GM18507 (cell line): ENCODE measurements at places on chromosomes 2 and 18.

GRCh38 chr2:222730366-222730999, 59.0 kb downstream of the MOGAT1 start:
- no peak for DNase-seq

DNA sequence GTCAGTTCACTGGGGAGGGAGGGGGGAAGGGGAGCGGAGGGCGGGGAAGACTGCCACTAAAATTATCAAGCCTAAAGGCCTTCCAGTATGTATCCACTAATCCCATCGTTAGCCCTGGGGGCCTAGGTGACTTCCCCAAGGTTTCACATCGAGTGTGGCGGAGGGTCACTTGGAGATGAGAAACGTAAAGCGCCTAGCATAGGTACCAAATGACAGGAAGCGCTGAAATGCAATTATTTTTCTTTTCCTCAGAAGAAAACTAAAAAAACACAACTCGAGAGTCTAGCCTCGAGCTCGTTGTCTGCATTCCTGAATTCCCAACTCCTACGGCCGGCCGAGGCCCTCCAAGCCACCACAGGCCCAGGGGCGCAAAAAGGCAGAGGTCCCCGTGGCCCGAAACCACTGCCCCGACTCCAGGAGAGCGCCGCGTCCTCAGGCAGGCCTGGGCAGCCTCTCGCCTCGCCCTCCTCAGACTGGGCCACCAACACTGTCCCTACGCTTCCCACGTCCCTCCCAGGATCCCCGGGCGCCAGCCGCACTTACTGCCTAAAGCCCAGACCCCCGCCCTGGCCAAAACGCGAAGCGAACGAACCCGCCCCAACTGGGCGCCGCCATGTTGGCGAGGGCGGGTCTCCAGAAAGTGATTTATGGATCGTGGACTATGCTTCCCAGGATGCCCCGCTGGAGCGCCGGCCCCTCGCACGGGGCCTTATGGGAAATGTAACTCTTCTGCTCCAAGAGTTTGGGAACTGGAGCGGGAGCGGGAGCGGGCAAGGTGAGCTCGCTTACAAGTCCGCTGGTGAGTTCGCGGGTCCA, at the start of gene USP40:
Gene USP40, minus strand, starts transcription at position 642 of the 816 bp plus-strand sequence. CDS start 1,228 bp downstream, outside the sequence.
- peak; percentile 48 for DNase-seq

DNA sequence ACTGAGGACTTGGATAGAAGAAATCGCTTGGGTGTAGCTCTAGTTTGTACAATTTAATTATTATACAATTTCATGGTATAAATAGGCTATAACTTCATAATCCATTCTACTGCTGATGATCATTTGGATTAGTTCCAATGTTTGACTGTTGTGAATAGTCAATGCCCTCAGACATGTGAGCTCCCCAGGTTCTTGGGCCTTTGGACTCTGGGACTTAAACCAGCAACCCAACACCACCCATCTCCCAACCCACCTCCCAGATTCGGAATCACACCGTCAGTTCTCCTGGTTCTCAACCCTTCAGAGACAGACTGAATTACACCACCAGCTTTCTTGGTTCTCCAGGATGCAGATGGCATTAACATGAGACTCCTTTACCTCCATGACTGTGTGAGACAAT, 84.6 kb upstream of the DNMT3A start:
- no peak for DNase-seq

- DNase-seq, result no peak
Measured at GRCh38 chr2:118576109-118576855, 271.2 kb downstream of the EN1 start.

DNA sequence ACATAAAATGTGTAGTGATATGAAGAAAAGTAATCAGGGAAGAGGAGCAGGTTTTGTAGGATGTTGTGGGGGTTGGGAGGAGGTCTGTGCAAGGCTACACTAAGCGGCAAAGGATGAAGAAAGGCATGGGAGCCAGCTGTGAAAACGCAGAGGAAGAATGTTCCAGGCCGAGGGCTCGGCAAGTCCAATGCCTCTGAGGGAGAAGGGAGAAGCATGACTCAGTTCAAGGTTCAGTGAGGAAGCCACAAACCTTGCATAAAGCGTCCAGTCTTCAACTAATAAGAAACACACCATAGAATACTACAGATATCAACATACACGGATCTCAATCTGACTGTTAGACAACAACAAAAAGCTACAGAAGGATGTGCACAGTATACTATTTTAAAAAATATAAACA, 16.2 kb downstream of the EPB41L3 start:
- no peak for DNase-seq

DNA sequence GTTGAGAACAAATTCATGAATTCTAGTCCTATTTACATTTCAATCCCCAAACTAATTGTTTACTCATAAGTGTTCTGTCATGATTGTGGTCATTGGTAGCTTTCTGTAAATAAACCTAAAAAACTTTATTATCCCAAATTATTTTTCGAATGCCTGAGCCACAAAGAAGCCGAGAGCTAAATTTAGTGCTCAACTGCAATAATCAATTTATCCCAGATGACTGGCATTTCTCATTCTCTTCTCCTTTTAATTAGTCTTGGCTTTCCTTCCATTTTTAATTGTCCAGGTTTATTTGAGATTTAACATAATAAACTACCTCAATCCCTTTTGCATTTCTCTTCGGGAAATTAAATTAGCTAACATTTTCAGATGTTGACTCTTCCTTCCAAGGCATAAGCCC, 308.3 kb downstream of the ALK start:
- no peak for DNase-seq

GRCh38 chr2:23446916-23447315, 61.9 kb downstream of the KLHL29 start:
- DNase-seq, result no peak

DNA sequence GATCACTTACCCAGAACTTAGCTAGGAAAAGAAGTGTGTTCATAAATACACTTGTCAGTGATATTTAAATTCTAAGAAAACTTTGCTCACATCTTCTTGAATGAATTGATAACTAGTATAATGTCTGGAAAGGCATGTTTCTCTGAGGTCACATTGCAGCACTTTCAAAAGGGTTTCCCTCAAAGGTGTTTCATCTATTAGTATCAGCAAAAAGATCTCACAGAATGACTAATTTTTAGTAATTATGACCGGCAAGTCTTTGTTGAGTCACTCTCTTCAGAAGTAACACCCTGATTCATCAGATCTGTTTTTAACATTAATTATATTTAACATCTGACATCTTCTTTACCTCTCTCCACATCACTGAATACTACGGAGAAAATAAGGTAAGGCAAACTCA, 222.3 kb downstream of the IKZF2 start:
- no peak for DNase-seq

- peak; percentile 25 for DNase-seq
Measured at GRCh38 chr18:31497836-31498573, at the start of gene DSG2. Gene DSG2, plus strand, starts transcription at chr18:31498177. Its CDS starts 75 bp downstream, at chr18:31498252.

DNA sequence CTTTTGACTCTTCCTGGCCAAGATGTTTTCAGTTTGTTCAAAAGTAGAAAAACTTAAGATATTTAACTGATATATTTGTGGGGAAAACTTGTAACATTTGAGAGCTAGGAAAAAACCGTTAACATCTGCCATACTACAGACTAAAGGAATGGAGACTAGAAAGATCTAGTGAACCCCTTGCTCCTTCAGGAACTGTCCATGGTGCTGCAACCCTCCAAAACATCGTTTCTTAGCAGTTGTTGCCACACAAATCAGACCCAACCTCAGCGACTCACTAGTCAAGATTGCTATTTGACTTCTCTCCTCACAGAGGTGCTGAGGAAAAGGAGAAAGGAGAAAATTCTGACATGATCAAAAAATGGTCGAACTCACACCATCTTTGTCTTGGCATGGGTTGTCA, 393.8 kb upstream of the LYPD1 start:
- DNase-seq, result no peak

GRCh38 chr2:178914259-178914849, 107.1 kb upstream of the TTN start:
- DNase-seq, result peak; percentile 18

GRCh38 chr2:148493822-148494563, 150.6 kb upstream of the EPC2 start:
- no peak for DNase-seq

GRCh38 chr2:127084611-127085316, 22.2 kb downstream of the BIN1 start:
- no peak for DNase-seq

GRCh38 chr2:179435000-179435399, 170.4 kb upstream of the SESTD1 start:
- DNase-seq, result no peak

DNA sequence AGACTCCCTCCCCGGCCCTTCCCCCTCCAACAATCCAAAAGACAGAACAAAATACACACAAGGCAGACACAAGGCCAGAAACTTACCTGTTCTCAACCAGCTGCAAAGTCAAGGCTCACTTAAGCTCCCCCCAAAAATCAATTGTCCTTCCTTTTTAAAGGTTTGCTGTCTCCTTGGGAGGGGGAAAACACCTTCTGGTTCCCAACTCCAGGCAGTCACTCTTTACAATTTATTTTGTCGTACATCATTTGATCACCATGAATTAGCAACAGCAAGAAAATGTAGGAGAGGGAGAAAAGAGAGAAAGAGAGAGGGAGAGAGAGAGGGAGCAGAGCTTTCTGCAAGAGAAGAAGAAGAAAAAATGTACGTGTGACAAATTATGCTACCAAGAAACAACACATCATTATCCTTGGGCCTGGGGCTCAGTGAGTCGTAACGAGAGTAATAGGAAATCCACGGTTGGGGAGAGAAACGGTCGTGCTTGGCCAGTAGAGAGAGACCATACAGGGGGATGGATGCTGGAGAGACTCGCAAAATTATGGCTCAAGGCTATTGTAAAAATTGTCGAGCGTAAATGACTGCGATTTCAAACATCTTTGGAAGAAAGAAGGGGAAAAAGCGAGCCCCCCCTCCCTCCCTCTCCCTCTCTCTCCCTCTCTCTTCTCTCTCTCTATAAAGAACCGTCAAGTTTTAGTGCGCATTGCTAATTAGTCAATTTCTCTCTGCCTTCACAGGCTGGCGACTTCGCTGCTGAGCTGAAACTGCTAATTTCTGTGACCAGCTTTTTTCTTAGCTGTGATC, at the start of gene KLHL14:
Gene KLHL14, minus strand, starts transcription at position 443 of the 801 bp plus-strand sequence. CDS start 2,432 bp downstream, outside the sequence.
- DNase-seq, result no peak

DNA sequence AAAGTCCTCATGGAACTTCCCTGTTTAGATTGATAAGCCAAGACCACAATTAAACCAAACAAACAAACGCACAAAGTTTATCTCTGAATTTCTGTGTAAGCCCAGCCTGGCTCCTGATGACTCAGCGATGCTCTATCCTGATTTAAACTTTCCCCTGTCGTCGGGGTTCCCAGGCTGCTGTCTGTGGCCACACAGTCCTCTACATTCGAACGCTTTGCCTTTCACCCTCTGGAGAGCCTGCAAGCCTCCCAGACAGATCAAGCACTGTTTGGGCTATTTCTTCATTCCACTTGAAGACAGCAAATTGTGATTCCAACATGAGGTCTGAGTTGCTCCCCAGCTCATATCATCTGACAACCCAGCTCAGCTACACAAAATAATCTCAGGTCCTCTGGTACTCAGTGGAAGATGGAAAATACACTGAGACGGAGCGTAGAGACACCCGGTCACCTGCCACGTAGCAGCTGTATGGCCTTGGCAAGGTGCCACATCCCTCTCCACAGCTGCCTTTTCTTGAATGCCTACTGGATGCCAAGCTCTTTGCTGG, 51.2 kb downstream of the CYRIA start:
- DNase-seq, result no peak

DNA sequence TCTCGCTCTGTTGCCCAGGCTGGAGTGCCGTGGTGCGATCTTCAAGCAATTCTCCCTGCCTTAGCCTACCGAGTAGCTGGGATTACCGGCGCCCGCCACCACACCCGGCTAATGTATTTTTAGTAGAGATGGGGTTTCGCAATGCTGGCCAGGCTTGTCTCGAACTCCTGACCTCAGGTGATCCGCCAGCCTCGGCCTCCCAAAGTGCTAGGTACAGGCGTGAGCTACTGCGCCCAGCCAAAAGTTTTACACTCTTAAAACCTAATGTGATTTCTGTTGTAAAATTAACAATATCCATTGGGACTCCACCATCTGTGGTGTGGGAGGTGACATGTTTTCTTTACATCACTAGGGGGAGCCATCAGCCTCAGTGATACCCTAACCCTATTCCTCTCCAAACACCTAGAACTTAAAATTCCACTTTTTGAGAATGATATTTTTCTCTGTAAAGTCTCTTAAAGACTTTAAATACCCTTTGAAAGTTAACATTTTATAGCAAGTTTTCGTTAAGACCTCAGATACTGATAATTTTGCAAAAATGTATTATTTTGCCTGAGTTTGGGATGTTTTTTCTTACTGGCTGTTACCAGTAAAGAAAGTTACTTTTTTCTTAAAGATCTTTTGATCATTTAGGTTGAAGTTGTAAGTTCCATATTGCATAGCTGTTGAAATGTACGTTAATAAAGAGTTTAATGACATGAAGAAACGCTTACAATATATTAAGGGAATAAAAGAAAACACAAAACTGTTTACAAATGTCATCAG, 11.6 kb upstream of the EIF2AK2 start:
- no peak for DNase-seq

- DNase-seq, result no peak
Measured at GRCh38 chr2:1743396-1744150, 742 bp downstream of the PXDN start.

- DNase-seq, result no peak
Measured at GRCh38 chr18:76756531-76757253, 65.7 kb upstream of the ZNF236 start.

DNA sequence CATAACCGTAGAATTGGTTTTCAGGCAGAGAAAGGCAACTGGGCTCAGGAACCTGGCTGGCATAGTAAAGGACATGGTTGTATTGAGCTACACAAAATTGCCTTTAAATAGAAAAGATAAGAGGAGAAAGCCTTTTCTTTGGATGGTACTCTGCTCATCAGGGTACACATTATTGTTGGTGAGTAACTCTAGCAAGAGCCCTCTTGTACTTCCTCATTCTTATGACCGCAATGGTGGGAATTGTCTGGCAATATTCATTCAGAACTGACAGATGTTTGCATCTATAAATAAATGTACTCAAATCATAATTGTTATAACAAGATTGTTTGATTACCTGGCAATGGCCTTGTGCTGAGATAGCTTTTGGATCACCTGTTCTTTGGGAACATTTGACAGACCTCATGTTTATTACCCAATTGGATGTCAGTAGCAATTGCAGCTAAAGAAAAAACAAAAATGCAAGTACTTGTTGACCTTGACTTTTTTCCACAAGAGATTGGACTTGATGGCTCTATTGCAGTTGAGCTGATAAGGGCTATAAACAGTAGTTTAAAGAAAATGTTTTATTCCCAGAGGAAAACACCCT, 43.9 kb downstream of the MEIS1 start:
- DNase-seq, result no peak

- no peak for DNase-seq
Measured at GRCh38 chr2:195733831-195734230, 76.8 kb downstream of the SLC39A10 start.

GRCh38 chr18:21702602-21703001, 2.0 kb downstream of the ABHD3 start:
- DNase-seq, result no peak
